ENCODE measurements at places on chromosomes 1 and 21.
A peak's percentile ranks its signal among the peaks of the same experiment; 100 is the strongest.

GRCh38 chr1:217605390-217605789, 25.5 kb downstream of the GPATCH2 start:
- DNase-seq, result no peak

DNA sequence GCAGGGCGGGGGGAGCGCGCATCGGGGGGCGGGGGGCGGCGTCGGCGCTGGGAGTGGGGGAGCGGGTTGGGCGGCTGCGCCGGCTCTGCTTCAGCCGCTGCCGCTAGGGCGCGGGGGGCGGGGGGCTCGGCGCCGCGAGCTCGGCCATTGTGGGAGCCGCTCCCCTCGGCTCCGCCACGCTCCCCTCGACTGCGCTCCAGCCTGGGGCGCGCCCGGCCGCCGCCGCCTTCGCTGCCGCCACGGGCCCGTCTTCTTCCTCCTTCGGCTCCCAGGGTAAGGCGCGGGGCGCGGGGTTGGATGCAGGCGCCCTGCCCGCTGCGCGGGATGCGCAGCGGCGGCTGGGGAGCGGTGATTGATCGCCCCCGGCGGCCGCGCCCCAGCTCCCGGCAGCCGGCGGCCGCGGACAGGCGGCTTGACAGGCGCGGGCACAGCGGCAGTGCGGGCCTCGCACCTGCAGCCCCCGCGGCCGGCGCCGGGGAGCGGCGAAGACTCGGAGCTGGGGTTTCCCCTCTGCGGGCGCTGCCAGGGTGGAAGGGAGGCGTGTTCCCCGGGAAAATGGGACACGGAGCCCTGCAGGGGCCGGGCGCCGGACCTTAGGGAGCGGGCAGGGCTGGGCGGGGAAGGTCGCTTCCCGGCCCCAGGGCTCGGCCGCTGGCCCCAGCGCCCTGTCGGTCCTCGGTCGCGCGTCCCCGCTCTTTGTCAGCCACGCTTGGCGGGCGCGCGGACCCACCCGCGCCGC, 55.3 kb downstream of the NDUFS5 start:
- DNase-seq, result no peak

DNA sequence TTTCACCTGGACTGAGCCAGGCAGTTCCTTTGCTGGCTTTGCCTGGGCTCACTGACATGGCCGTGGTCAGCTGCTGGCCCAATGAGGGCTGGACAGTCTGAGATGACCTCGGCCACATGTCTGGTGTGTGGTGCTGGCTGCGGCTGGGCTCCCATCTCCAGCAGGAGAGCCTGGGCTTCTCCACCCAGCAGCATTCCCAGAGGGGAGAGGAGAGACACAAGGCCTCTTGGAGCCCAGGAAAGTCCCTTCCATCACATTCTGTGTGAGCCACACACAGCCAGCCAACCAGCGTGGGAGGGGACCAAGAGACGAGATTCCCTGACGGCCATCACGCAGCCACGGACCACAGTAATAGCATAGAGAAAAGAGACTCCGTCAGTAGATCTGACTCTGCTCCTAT, 21.1 kb upstream of the SUMO3 start:
- DNase-seq, result no peak

DNA sequence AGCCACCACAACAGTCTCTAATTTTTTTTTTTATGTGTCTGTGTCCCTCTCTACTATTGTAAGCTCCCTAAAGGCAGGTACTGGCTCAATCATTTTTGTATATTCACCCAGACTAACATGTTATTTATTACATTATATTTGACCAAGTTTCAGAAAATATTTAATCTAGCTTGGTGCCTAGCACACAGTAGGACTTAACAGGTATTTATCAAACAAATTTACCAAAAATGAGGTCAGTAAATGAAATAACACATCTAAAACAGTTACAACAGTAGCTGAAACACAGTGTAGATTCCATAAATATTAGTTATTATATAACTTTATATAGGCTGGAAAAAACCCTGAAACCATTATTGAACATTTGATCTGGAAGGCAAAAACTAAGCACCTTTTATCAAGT, 2.7 kb downstream of the NRDC start:
- no peak for DNase-seq

DNA sequence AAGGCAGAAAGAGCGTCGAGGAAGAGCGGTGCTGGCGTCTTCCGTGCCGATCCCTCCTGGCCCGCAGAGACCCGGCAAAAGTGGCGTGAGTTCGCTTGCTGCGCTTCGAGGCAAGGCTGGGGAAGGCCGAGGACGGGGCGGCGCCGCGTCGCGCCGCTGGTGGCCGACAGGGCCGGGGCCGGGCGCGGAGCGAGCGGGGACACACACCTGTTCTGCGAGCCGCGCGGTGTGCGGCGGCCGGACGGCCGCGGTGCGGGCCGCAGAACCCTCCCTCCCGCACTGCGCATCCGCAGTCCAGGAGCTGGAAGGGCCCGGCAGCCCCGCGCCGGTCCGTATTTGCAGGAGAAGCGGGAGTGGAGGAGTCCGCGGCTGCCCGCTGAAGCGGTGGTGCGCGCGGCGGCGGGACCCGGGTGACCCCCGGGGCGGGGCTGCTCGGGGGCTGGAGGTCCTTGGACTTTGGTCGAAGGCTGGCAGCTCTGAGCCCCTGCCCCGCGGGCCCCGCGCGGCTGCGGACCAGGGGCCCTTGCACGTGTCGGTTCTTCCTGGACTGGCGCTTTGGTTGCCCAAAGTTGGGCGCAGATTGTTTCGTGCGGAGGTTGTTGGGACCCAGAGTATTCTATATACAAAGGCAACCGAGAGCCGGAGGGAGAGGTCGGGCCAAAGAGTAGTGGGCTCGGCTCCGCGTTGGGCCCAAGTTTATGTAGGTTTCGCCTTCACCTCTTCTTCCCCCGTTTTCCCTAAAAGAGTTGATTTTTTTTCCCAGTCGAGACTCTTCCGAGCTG, 2.6 kb downstream of the RNF220 start:
- no peak for DNase-seq

GRCh38 chr1:231040800-231041718, 1.0 kb upstream of the FAM89A start:
- DNase-seq, result peak; percentile 29

Measured in right lung (tissue), 10 donors.